ENCODE measurements at places on chromosomes 7 and 10. TPM values are rescaled to one million over a fixed set of nuclear protein-coding genes. Genes with fewer than 3 reads are reported as not detected.

The EPO gene
- total RNA-seq: 0.27 TPM

The LRRD1 gene
- 0.50 TPM for total RNA-seq

The CCDC126 gene
- 13.7 TPM for total RNA-seq

The VGF gene
- total RNA-seq: 0.36 TPM

DNA sequence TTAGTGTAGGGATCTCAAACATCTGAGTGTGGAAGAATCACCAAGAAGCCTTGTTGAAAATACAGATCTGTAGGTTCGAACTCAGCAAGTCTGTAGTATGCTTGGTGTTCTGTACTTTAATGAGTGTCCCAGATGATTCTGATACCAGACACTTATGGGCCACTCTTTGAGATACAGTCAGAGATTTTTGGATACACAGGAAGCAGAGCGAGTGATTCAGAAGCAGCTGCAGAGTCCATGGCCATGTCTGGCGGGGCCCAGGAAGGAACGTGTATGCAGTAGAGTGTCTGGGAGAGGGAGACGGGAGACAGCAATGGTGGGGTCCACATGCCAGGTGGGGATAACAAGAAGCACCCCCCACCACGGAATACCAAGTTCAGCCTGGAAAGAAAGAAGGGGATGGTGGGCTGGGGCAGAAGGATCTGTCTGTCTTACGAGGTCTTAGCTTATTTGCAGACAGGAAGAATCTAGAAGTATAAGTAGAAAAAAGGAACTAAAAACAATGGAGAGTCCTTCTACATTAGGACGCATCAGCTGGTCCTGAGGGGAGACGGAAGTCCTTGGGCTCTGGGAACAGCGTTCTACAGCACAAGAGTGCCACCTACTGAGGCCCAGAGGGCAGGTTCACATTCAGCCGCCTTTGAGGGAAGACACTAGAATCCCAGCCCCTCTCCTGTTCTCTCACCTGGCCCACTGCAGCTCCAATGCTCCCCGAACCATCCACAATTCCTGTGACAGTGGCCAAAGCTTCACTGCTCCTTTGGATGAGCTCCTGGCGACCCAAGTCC, 55.4 kb downstream of the SLC37A3 start:
- no peak for DNase-seq
- H3K4me3 ChIP-seq: no peak overlapping the region
- H3K27me3 ChIP-seq: no peaks in the 10 kb centered on the region
- no peaks in the 10 kb centered on the region for H3K4me1 ChIP-seq
- peaks cover 52% of the 10 kb centered on the region for H3K36me3 ChIP-seq

DNA sequence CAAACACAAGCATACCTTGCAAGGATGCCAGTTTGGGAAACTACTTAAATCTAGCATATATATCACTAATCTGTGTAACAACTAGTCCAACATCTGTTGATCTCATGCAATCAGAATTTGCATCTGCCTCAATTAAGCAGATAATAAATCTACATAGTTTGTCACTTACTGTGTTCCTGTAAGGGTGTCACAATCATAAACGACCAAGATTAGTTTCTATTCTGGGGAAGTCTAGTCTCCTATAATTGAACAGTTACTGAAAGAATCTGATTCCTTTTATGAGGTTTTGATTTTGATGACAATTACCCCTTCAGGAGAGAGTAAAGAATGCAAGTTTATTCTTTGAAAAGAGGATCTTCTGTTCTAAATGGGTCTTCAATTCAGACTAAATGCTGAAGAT, 85.5 kb upstream of the LRRN3 start:
- peaks cover 6% of the 10 kb centered on the region for H3K4me1 ChIP-seq
- no peak overlapping the region for H3K27ac ChIP-seq
- no peaks in the 10 kb centered on the region for H3K27me3 ChIP-seq
- no peaks in the 10 kb centered on the region for H3K36me3 ChIP-seq
- no peak for DNase-seq

Data from mesothelial cell of epicardium (in vitro differentiated cells).